Muscle of back (tissue), 13 donors: ENCODE measurements at places on chromosomes 16 and 17.

DNA sequence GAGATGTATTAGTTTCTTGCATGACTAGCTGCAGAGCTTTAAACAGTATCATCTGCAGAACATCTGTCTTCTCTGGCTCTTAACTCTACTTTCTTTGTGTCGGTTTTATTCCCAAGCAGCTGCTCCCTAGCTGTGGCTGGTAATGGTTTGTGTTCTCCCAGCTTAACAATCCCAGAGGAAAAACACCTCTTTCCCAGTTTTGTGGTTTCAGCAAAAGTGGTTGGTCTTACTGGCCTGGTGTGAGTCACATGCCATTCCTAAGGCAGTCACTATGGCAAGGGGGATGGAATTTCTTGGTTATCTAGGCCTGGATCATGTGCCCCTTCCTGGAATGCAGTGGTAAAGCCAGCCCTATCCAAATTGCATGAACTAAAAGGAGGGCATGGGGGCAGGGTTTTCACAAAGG lies 27.5 kb downstream of the OMG start:
- DNase-seq: peak; percentile 14

- DNase-seq: no peak
Observed at GRCh38 chr17:43548689-43549379, 2.7 kb upstream of the ETV4 start.

- no peak for DNase-seq
Observed at GRCh38 chr17:50911890-50912289, 45.7 kb upstream of the TOB1 start.

DNA sequence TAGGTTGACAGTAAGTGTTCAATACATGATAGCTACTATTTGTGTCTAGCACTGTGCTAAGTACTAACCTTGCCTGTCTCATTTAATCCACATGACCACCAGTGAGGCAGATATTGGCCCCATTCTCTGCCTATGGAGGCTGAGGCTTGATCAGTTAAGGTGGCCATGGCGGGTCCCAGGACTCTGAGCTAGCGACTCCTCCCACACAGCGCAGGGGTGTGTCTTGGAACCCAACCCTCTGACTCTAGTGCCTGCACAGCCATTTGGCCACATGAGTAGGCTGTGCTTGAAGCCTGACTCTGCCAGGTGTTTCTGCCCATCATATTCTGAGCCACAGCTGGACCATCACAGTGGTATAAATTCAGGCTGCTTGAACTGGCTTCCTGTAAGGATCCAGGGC lies 6.4 kb downstream of the NHERF1 start:
- no peak for DNase-seq

DNA sequence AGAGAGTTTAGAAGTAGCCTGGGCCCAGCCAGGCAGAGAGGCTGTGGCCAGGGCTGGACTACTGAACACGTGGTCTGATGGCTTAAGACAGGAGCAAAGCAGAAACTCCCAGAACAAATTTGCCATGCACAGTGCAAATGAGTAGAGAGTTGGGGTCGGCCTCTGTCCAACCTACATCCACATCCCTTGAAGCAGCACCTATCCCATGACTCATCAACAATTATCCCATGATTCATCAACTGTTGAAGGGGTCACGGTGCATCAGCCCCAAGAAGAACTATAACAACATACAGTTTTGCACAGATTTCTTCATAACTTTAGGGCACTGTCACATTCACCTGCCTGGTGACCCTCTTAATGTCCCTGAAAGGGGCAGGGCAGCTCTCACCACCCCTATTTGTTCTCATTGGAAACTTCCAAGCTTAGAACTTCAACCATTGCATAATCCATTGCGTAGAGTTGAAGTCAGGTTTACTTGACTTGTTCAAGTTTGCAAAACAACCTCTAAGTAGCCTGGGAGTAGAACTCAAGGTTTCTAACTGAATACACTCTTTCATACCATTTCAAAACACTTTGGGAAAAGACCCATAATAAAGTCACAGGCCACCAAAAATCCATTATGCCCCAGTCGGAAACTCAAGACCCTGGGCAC lies 235.2 kb upstream of the CDH5 start:
- no peak for DNase-seq

DNA sequence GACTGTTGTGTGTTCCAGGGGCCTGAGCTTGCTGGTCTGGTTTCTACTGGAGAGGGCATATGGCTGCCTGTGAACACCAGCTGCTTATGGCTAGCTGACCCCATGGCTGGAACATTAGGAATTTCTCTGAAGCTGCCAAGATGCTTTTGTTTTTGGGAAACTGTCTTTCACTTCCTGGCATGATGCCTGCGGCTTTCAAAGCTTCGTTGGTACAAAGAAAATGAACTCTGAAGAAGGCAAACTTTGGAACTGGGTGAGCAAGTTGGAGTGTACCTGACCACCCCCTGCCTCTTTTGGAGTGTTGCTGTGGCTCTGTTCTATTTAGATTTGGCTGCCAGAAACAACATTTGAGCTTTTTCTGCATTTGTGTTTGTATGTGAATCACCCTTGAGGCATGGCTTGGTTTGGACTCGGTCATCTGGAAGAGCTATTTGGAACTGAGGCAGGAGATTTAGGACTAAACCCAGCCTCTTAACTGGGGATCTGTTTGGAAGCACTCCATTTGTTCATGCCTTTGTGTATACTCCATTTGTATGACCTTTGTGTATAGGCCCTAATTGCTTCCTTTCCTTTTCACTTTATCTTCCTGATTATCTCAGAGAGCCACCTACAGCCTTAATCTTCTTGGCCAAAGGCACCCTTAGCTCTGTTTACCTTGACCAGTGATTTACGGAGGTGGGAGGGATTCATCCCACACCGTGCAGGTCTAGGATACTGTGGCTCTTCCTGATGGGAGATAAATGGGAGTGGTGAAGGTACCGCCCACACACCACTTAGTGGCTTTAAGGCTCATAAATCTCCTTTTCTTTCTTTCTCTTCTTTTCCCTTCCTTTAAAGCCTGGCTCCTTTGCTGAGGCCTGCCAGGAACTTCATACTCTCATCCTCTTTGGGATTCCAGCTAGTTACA lies 7.3 kb upstream of the CPHXL start:
- peak; percentile 44 for DNase-seq

DNA sequence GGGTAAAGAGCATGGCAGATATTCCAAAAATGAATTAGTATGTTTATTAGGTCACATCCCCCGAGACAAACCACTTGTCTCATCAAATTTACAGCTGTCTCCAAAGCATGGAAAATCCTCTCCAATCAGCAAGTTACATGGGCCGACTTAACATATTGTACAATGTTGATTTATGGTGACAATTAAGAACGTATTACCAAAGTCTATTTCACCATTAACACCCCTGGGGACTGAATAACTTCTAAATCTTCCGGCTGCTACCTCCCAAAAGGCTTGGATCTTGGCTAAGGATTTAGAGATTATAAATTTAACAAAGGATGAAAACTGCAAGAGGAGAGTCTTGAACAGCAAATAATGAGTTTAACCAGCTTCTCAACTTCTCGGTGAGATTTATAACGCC lies 311.9 kb downstream of the NPIPA8 start:
- no peak for DNase-seq

DNA sequence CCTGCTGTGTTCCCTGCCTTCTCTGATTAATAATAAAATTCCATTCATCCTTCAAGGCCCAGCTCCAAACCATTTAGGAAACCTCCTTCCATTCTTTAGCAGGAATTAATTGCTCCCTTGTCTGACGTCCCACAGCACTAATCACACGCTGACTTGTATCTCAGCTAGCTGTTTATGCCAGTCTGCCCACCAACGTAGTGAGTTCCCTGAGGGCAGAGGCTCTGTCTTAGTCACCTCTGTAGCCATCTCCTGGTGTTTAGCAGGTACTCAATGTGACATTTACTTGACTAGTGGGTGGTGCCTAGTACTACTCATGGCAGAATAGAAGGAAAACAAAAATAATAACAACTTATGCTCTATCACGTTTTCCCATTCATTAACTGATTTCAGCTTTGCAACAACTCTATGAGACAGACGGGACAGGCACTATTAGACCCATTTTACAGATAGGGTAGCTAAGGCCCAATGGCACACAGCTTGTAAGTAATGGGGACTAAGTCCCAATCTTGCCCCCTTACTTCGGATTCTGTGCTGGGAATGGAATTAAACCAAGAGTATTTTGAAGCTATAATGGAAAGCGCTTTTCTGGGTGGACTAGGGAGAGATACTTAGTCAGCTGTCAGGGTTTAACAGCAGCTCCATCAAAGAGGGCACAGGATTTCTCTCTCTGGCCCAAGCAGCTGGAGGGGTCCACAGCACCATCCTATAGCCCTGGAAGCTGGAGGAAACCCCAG lies 931 bp upstream of the WIPF2 start:
- DNase-seq: no peak

DNA sequence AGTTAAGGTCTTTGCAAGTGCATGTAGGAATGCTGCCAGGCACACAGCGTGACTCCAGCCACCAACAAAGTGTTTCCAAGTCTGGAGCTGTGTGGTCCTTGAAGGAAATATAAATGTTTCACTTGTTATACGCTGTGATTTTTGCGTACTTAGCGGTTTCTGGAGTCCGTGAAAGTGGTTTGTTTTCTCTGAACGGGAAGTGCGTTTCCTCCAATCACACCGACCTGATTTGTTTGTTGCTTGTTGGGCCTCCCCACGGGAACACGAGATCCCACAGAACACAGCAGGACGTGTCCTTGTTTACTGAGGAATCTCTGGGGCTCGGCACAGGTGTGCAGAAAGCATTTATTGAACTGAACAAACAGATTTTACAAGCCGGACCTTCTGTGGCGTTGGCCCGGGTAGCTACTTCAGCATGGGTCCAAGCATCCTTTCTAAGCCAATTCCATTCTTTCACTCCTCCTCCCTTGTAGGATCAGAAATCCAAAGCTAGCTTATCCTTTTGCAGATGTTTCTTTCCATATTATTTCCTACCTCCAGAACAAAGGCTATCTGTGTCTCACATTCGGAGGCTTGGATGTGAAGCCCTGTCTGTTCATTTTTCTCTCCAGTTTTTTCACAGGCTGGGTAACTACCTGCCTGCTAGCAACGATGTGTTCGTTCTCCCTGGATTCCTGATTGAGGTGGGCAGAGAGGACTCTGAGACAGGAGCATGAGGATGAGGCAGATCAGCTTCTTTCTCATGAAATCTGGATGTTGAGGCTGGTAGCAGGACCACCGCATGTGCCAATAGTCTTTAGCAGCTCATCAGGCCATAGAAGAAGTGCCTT lies 44.6 kb downstream of the ABAT start:
- DNase-seq: no peak

DNA sequence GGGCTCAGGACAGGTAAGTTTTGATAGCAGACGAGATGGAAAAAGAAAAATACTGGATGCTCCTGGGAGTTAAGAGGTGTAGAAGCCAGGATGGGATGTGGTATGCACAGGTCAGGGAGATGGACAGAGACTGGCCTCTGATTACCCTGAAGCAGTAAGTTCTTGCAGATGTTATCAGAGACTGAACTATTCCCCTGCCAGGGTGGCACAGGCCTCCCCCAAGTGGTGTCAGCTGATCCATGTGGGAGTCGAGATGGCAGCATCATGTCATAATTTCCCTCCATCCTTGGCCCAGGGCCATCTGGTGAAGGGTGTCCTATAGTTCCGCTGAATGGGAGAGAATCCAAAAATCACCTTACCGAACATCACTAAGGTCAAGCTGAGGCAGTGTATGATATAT lies 14.1 kb upstream of the NKD1 start:
- DNase-seq: no peak

GRCh38 chr16:52193441-52193840 lies 353.5 kb downstream of the TOX3 start:
- DNase-seq: no peak

DNA sequence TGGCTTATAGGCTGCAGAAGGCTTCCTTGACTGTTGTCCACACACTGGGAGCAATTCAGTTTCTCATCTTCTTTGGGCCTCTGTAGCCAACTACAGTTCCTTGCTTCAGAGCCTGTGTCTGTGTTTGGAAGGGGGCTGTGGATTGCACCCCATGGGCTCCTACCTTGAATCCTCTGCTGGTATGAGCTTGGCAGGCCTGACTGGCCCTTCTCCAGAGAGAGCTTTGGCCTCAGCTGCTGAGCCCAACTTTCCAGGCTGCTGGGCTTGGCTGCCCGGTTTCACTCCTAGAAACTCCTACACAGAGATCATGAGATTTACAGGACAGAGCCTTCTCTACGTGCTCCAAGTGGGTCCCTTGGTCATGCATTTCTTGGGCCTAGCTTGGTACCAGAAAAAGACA lies 354.4 kb downstream of the SNX29 start:
- DNase-seq: peak; percentile 20

DNA sequence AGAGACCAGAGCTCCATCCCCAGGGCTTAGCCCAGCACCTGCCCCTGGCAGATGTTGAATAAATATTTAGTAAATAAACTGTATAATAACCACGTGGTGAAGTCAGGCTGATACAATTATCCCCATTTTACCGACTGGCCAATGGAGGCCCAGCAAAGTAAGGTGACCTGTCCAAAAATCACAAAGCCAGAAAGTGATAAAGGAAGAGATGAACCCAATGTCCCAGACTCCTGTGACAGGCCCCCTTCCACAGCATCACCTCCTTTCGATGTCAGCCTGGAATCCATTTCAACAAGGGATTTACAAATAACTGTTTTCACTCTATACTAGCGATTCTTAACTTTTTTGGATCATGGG lies 5.5 kb downstream of the TVP23A start:
- DNase-seq: no peak
